ENCODE measurements at places on chromosomes 5 and 9.

GRCh38 chr5:143708672-143709071 lies 103.3 kb upstream of the HMHB1 start:
- no peak for DNase-seq

DNA sequence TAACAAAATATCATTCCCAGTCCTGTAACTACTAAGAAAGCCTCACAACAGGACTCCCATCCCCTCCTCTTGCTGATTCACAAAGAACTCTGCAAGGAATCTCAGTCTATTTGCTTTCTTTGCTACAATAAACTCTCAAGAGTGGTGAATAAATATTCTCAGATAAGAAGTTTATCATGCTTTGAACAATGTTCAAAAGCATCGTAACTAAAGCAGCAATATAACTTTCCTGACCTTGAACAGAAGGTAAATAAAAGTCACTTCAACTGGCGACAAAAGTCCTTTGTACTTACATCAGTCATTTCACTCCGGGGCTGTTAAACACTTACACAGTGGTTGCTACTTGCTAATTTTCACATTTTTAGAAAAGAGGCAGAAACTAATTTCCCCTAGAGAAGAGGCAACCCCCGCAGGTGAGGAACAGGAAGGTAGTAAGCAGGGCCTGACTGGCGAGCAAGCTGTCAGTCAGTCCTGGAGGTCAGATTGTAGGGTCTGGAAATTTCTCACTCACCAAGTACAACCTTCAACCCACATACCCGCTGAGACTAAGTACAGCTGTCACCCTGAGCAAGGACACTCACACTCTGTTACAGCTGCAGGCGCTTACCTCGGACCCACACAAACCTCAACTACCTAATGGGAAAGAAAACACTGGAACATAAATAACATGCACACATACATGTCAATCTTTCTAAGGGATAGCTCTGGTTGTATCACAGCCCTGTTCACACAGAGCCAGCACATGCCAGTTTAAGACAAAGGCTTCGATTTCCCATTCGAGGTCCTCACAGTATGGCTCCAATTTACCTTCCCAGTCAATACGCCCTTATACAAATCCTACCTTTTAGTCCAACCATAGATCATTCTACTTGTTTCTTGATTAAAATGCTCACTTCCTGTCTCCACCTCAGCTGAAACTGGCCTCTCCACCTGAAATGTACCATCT lies 104.6 kb upstream of the RETREG1 start:
- no peak for DNase-seq

- no peak for DNase-seq
Observed at GRCh38 chr9:99073347-99073746, 31.6 kb upstream of the TGFBR1 start.

DNA sequence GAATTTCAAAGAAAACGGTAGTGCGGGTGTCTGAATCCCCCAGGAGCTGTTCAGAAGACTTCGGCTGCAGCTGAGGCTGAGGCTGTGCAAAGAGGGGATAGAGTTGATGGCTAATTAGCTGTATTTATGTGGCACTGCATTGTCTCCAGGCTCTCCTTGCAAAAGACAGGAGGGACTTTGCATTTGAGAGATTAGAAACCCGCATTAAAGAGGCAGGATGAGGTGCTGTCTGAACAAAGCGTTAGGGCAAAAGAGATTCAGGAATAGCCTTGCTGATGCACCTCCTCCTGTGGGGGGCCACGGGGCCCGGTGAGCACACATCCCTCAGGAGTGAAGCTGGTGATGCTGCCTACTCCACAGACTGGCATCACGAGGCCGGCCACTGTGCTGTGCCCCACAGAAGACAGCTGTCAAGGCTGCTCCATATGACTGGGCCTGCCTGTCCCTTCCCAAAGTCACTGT lies 343.6 kb upstream of the DAP start:
- DNase-seq = no peak

DNA sequence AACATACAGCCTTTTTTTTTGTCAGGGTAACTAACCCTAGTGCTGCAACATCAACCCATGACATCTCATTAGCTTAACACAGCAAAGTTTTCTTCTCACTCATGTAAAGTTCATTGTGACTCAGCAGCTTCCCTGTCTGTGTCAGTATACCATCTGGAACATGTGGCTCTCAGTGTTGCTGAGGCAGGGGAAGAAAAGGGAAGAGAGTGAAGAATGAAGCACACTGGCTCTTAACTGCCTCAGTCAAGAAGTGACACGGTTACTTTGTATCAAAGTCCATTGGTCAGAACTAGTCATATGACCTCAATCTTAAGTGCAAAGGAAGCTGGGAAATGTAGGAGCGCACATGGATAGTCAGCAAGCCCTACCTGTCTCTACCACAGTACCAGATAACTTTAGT lies 185.0 kb upstream of the ELL2 start:
- peak; percentile 87 for DNase-seq

- DNase-seq = peak; percentile 94
Observed at GRCh38 chr5:9059920-9060691, 485.8 kb downstream of the SEMA5A start.

DNA sequence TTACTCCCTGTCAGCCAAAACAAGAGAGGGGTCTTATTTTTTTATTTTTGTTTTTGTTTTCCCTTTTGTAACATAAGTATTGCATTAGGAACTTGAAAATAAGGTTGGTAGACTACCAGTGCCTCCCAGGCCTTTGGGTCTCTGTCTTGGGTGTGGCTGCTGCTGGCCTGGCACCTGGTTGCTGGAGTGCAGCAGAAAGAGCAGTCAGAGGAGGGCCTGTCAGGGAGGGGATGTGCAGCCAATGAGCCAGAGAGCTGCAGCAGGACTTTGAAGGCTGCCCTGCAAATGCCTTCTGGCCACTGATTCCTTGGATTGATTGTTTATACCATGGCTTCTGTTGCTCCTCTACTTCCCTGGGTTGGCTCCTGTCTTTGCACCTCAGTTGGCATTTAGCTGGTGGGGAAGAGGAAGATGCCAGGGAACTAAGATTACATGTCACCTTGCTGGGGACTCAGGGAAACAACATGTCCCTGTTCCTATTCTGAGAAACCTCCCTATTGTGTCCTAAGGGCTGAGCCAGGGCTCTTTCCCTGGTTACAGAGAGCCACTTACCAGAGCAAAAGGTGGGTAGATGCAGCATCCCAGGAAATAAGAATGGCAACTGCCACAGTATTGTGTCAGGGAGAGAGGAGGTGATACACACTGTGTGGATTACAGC lies 66.6 kb downstream of the ANGPTL2 start:
- DNase-seq = no peak

DNA sequence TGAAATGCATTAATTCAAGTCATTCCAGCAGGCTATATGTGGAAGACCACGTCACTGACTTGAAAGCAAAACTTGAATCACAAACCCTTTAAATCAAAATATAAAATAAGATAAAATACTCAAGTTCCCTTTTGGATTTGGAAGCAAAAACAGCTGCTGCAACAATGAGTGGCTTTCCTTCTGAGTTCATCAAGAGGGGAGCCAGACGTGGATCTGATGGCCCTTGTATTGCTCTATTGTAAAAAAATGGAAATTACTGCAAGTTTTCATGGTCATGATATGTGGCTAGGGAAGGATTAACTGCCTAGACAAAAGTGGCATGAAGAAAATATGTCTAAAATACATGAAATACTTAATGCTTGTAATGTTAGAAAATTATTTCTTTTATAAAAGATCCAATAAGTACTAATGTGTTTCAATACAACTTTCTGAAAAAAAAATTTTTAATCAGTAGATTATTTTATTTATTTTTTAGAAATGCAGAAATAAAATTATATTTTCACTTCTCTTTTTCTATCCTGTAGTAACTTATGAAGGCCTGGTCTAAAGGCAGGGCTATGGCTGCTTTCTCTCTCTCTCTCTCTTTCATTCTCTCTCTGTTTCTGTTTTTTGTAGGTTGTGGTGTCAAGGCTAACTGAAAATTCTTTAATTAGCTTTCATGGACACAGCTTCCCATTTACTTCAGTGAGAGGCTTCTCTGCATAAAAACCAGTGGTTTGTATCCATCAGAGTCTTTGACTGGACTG lies 24.0 kb downstream of the LIX1 start:
- no peak for DNase-seq

GRCh38 chr5:72377910-72378638 lies 57.9 kb downstream of the PTCD2 start:
- DNase-seq = peak; percentile 43

Measured in fibroblast of skin of right quadriceps (primary cell).